Foreskin fibroblast (primary cell): ENCODE measurements at places on chromosomes 6 and 20.

DNA sequence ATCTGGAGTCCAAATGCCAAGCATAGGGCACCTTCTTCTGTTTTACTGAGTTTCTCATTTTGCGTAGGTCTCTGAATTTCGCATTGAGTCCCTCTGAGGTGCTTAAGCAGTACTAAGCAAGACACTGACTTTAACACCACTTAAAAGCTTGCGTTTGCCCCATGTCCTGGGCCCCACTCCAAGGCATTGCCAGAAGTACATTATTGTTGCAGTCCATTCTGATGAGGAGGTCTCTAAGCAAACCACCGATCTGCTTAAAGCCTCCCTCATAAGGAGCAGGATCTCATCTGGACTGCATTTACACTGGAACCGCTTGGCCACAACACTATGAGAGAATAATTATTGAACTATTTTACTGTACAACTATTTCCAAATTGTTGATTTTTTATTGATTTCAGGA lies 16.3 kb downstream of the BMP2 start:
- no peak for DNase-seq

GRCh38 chr6:26157251-26158075 lies 70.2 kb downstream of the HFE start:
- DNase-seq = peak; percentile 64

GRCh38 chr6:119676961-119677360 lies 327.4 kb upstream of the MAN1A1 start:
- DNase-seq = no peak

DNA sequence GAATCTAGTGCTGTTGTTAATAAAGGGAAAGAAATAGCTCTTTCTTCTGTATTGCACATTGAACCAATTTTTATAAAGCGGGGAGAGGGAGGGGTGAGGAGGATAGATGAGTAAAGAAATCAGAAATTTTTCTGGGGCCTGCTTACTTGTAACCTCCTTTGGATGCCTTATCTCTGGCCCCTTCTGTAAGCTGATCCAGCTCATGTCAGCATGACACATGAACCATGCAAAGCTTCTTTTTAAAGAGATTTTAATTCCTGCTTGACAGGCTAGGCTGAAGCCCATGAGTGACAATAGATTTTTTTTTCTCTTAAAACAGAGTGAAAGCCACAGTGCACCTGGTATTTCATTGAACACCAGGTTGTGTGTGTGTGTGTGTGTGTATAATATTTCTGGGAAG lies 325.3 kb downstream of the PRL start:
- DNase-seq = peak; percentile 10

DNA sequence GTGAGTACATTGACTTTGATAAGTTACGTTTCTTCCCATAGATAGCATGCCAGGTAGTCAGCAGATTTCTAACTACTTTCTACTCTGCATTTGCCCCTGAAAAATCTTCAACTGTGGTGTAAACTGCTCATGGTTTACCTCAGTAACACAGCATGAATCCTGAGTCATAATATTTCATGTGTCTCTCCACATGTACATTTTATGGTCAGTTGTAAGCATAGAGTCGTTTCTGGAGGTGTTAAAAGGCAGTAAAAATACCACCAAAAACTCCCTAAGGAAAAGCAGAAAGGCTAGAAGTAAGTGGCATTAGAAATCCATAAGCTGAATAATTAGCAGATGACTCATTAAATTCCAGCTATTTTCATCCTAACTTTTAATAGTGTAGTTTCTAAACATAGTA lies 4.1 kb upstream of the GPR63 start:
- no peak for DNase-seq

DNA sequence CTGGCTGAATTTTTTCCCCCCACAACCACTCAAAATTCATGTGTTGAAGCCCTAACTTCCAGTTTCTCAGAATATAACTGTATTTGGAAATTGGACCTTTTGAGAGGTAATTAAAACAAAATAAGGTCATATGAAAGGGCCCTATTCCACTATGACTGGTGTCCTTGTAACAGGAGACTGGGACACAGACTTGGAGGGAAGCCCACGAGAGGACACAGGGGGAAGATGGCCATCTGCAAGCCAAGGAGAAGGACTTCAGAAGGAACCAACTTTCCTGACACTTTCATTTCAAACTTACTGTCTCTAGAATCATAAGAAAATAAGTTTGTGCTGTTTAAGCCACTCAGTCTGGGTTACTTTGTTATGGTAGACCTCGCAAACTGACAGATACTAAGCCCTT lies 134.6 kb downstream of the ATXN1 start:
- DNase-seq = no peak

- DNase-seq = no peak
These were observed 69.6 kb upstream of the VGLL2 start for GRCh38 chr6:117195728-117196127.

GRCh38 chr6:5906340-5906670 lies 100.4 kb downstream of the NRN1 start:
- DNase-seq = no peak

DNA sequence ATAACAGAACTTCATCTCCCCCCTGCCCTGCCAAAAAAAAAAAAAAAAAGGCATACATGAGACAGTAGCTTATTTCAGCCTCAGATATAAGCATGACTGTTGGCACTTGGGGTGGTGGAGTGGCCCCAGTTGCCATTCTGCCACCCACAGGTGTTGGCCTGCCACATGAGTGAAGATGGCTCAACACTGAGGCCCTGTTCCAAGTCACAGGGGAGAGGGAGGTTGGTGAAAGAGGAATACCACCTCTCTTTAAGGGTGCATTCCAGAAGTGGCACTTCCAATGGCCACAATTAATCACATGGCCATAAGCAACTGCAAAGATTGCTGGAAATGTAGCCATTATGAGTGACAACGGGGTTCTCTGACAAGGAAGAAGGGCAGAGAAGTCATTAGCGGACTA lies 61.9 kb upstream of the JARID2 start:
- no peak for DNase-seq

DNA sequence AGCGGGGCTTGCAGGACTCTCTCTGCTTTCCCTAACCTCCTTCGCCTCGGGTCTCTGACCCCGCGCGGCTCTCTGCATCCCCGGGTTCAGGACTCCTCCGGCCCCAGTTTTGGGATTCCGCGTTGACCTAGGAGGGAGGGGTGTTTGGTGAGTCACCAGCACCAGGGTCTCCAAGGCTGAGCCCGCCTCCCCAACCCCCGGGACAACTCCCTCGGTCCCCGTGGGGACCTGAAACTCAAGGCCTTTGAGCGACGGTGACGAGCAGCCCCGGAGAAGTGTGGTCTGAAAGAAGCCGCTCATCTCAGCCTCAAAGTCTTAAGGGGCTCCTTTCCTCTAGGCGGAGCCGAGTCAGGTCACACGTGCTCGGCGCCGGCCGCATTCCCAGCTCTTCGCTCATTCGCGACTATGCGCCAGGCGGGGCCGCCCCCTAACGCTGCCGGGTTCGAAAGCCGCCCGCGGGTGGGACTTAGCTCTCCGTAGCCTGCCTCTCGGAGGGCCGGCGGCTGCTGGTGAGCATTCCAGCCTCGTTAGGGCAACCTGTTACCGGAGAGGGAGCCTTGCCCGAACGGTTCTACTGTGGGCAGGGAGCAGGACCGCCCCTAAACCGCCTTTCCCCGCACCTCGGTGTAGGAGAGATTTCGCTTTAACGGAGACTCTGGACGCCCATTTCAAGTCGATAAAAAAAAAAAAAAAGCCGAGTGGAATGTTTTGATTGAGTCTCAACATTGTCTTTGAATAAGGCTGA lies 3.0 kb upstream of the PRDM13 start:
- DNase-seq = no peak

GRCh38 chr6:129577691-129578090 lies 132.3 kb downstream of the ARHGAP18 start:
- no peak for DNase-seq

GRCh38 chr20:50571466-50571865 lies 61.3 kb downstream of the PTPN1 start:
- no peak for DNase-seq

GRCh38 chr20:5734602-5735001 lies 15.6 kb upstream of the SHLD1 start:
- DNase-seq = no peak

GRCh38 chr20:3340443-3340842 lies 67.0 kb downstream of the DNAAF9 start:
- peak; percentile 42 for DNase-seq

DNA sequence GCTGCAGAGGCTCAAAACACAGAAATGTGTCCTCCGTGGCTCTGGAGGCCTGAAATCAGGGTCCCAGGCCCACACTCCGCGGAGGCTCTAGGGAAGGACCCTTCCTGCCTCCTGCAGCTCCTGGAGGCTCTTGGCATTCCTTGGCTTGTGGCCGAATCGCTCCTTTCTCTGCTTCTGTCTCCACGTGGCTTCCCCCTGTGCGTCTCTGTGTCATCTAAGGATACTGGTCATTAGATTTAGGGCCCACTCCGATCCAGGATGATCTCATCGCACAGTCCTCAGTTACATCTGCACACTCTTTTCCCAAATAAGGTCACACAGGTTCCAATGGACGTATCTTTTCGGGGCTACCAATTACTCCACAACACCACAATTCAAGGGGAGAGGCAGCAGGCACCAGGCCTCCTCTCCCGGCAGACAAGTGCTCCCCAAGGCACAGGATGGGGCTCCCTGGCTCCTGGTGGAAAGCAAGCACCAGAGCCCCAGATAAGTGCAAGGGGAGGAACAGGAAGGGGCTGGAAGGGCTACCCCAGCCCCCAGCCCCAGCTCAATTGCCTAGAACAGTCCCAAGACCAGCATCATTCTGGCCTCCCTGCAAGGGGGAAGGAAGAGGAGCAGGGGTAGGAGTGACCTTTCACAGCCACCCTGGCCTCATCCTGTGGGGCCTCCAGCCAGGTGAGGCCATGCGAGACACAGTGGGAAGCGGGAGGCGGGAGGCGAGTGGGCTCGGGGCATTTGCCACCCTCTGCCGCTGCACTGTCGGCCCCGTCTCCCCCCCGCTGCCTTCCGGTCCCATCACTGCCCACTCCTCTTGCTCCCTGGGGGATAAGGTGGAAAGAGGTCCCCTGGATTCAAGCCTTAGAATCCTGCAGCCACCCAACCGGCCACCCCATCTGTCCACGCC lies 16.3 kb downstream of the NTSR1 start:
- DNase-seq = no peak

GRCh38 chr6:3334555-3334954 lies 75.8 kb downstream of the PSMG4 start:
- no peak for DNase-seq

DNA sequence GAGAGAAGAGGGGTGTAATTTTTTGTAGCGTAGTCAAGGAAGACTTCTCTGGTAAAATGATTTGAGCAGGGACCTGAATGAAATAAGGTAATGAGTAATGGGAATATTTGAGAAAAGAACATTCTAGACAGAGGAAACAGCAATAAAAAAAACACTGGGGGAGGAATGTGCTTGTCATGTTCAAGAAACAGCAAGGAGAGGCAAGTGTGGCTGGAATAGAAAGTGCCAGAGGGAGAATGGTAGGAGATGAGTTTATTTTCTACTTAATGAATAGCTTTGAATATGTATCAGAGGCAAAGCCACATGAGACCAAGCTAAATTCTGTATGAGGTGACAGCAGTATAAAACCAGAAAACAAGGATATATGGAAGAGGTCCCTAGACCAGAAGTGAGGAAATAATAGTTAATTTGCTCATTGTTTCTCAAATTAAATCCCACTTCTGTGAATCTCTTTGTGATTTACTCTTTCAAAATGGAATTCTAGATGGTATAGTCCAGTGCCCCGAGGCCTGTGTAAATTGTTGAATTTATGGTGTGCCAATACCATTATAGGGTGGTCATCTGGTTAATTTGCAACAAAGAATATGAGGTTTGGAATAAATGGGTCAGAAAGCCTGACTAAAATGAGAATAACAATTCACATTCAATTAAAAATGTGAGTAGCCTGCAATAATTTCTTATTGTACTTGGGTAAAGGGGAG lies 170.2 kb downstream of the CDKAL1 start:
- no peak for DNase-seq

DNA sequence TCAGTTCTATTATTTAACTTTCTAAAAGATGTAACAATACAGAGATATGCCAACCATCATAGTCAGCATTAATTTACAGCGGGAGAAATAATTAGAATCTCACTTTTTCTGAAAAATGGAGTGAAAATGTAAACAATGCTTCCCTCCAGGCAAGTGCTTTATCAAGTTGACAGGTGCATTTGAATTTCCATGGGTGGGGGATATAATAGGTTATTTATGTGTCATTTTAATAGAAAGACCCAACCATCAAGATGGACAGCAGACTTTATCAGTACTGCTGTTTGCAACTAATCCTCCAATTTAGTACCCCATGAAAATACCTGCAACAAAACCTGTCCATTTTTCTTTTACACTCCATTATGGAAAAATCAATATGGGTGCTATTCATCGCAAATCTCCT lies 780.1 kb downstream of the TFAP2A start:
- no peak for DNase-seq

DNA sequence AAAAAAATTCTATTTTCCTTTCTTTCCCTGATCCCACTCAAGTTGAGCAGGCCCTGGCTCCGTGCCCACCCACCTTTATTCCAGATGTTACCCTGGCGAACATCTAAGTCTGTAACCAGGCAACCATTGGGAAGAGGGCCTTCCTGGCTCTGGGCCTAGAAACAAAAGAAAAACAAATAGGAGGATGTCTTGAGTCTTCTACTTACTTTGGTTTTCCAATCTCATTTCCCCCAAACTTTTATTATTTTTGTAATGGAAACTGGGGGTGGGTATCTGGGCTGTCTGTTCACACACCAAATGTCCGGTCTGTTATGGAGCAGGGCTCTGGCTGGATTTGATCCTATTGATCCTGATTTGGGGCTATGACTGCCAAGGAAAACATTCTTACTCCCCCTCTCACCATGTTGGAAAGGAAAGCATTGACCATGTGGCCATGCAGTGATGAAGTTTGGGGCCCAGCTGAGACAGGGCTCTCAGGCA lies 744.1 kb downstream of the DHX35 start:
- DNase-seq = no peak

DNA sequence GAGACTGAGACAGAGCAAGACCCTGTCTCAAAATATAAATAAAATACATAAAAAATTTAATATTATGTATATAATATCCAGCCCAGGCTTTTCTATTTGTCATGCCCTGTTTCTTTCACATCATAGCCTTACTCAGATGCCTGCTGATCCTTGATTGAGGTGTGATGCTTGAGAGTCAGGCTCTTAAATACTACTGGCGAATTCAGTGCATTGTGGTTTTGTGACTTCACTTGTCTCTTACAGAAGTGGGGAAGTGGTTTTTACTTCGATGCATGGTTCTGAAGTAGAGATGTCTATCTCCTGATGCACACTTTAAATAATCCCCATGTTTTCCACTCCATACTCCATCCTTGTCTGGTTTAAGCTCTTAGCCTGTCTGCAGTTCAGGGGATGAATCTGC lies 29.1 kb downstream of the ASXL1 start:
- no peak for DNase-seq

DNA sequence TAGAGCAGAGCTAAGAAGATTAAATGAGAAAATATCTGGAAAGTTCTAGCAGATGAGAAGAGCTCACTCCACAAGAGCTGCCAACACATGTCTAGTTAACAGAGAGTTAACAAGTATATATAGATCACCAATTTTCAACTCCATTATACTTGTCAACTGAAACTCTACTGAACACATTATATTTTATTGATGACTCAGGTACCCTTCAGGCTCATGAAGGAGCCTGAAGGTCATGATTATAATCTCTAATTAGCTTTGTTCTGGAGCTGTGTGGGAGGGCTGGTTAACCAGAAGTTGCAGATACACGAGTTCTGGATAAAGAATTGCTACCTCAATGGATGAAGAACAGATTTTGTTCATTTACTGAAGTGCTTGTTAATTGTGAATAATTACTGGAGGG lies 42.1 kb upstream of the PTPRT start:
- no peak for DNase-seq

- DNase-seq = peak; percentile 43
These were observed 23.2 kb downstream of the TRERF1 start for GRCh38 chr6:42428326-42429041.

GRCh38 chr20:58996226-58996611 lies 10.8 kb downstream of the CTSZ start:
- no peak for DNase-seq
